ENCODE measurements at places on chromosomes 16 and 17.

DNA sequence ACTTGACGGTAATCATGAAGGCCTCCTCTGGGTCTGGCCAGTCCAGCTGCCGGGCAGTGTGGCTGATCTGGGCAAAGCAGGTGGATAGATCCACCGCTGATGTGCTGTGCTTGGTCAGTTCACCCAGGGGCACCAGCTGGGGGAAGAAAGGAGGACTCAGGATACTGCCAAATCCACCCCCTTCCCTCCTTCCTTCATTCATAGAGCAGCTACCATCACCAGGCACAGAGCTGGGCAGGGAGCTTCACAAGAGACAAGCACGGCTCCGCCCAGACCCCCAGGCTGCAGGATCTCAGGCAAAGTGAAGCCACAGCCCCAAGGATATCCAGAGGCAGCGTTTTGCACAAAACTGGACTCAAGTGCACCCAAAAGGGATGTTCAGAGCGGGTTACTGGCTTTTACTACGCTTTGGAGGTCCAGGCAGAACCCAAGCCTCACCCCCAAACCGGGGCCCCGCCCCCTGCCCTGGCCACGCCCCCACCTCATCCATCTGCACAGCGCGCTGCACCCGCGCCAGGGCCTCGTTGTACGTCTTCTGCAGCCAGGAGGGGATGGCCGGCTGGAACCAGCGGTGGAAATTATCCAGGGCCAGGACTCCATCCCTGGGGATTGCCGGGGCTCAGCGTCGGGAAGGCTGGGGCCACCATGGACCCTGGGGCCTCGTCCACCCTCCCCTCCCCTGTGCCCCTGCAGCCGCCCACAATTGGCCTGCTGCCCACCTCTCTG is 9.1 kb downstream of the UNC13D start:
- DNase-seq: no peak

GRCh38 chr17:28524476-28525424 is 18.6 kb downstream of the FOXN1 start:
- DNase-seq: no peak

GRCh38 chr17:44023545-44024270 is 8.9 kb upstream of the TMEM101 start:
- DNase-seq: no peak

- no peak for DNase-seq
Measured at GRCh38 chr17:10633738-10634379, 23.2 kb downstream of the MYH3 start.

GRCh38 chr16:85853547-85854545 is 45.1 kb upstream of the IRF8 start:
- DNase-seq: no peak

DNA sequence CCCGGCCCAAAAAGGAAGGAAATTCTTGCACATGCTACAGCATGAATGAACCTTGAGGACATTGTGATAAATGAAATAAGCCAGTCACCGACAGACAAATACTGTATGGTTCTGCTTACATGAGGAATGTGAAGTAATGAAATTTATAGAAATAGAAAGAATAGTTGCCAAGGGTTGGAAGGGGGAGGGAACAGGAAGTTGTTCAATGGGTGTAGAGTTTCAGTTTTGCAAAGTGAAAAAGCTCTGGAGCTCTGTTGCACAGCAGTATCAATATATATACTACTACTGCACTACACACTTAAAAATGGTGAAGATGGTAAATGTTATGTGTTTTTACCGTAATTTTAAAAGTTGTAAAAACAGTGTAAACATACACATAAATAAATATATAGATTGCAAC is 43.7 kb downstream of the PKD1L3 start:
- no peak for DNase-seq

DNA sequence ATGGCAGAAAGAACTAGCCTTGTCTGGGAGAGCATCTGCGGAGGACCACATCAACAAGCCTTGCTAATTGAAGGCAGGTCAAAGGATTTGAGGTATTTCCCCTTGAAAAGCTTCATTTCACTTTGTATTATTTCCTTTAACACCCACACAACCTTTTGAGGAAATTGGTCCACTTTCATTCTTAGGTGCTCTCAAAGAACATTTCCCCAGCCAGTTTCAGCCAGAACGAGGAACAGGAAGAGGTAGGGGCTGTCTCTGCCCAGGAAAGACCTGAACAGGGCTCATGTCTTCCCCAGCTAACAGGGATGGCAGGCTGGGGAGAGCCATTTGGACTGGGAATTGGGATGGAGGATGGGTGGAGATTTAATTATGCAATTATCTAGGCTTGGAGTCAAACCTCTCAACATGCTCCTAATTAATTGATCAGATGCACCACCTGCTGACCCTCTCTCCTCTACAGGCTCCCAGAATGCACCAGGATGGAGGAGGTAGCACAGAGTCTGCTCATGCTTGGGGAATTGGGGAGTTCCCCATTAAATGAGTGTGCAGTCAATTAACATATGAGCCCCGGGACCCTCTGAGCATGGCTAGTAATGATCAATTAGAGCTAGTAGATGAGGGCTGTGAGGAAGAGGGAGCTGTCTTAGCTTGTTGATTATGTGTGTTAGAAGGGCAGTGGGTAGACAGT is 84.6 kb downstream of the GP2 start:
- no peak for DNase-seq

- no peak for DNase-seq
Measured at GRCh38 chr16:83118365-83118764, 491.6 kb downstream of the CDH13 start.

DNA sequence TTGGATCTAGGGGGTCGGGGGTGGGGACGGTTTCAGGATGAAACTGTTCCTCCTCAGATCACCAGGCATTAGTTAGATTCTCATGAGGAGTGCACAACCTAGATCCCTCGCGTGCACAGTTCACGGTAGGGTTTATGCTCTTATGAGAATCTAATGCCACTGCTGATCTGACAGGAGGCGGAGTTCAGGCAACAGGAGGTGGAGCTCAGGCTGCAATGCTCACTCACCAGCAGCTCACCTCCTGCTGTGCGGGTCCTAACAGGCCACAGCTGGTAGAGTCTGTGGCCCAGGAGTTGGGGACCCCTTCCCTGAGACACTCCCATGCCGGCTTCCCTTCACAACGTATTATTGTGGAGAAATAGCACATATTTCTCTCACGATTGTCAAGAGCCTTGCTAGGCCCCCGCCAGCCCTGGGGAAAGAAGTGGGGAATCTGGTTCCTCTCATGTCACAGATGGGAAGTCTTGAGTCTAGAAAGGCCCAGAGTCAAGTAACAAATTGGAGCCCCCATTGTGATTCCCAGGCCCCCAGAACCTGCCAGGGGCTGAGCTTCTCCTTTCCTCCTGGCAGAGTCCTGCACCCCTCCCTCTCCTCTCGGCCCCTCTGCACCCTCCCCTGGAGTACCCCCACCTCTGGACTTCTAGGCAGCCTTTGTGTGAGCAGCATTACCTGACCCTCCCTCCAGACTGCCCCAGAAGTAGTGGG is 6.1 kb upstream of the KRT14 start:
- DNase-seq: no peak

- no peak for DNase-seq
Measured at GRCh38 chr17:7282752-7283321, 1.3 kb downstream of the SLC2A4 start.

- DNase-seq: no peak
Measured at GRCh38 chr16:75246504-75247205, 4.8 kb downstream of the BCAR1 start.

DNA sequence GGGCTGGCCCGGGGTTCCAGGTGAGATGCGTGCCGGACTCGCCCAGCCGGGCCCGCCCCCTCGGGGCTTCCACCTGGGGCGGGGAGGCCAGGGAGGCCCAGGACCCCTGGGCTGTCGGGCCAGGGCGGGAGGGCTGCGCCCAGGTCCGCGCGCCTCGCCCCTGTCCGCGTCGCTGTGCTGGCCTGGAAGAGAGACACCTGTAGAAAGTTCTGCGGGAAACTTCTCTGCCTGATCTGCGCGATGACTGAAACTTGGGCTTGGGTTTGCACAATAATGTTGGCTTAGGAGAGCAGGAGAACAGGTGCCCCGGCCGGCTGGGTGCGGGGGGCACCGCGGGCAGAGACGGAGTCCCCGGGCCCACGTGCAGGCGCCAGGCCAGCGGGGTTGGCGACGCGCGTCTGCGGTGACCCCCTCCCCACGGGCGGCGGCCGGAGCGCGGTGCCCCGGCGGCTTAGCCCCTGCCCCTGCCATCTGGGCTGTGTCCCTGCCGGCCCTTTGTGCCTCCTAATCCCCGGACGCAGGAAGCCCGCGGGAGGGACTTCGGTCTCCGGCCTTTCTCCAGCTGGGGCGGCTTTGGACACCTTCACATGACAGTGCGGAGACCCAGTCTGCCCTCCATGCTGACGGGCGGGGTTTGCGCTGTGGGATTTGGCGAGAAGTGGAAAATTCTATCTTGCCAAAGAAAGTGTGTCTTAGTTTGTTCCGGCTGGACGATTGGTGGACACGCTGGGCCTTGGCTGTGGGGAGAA is 483 bp downstream of the LLGL2 start:
- no peak for DNase-seq

GRCh38 chr16:77430360-77430759 is 4.5 kb downstream of the ADAMTS18 start:
- DNase-seq: no peak

GRCh38 chr17:65538675-65539529 is 22.5 kb downstream of the AXIN2 start:
- DNase-seq: no peak

- DNase-seq: no peak
Measured at GRCh38 chr17:48047113-48047740, 932 bp upstream of the NFE2L1 start.

DNA sequence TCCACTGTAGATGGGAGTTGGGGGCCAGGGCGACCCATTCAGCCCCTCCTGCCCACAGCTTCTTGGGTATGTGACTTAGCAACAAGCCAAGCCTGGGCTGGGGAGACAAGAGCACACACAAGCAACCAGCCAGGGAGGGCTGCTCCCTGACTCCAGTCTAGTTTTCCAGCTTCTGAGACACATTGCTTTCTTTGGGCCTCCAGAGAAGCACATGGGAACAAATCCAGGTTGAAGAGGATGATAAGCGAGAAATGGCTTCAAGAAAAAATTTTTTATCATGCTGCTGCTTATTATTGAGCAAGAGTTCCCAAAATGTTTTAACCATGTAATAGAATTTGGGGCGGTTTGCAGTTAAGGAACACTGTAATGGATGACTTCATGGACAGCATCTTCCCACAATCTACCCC is 173.7 kb downstream of the SOX9 start:
- no peak for DNase-seq

DNA sequence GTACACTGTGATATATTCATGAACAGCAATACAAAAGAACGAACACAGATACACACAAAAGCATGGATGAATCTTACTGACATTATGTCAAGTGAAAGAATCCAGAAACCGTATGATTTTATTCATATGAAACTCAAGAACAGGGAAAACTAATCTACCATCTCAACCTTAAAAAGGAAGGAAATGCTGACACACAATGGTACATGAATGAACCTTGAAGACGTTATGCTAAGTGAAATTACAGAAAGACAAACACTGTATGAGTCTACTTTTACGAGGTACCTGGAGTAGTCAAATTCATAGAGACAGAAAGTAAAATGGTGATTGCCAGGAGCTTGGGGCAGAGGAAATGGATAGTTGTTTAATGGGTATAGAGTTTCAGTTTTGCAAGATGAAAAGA is 8.7 kb upstream of the PRKCB start:
- DNase-seq: no peak

GRCh38 chr16:76277460-76278030 is 344 bp downstream of the CNTNAP4 start:
- DNase-seq: no peak

DNA sequence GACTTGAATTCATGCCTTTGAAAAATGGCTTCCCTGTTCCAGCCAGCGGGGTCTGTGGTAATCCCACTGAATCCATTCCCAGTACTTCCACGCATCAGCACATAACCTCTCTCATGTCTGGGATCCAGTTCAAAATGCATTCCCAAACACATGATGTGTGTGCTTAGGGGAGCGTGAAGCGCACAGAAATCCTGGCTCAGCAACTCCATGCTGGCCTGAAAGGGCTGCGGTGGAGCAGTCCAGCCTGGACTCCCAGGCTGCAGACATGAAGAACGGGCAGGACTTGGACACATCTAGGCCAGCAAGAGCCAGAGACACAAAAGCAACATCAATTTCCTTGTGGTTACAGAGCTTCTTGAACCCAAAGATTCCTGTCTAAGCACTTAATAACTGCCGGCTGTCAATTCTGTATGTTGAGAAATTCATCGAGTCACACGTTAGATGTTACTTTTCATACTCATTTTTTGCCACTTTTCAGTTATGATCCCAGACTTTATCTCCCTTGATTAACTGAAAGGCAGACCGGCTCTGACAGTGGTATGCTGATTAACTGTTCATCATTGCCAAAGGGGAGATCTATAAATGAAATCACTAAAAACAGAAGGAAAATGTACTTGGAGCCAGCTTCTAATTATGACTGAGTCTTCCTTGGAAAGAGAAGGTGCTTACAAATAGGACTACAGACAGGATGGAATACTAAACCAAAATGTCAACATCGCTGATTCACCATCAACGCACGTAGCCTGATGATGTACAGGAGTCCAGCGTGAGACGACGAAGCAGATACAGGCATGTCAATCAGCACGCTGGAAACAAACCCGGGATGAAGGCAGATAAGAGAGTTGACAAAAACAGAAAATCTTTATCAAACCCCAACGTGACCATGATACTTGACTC is 23.0 kb downstream of the NSMCE1 start:
- DNase-seq: no peak

DNA sequence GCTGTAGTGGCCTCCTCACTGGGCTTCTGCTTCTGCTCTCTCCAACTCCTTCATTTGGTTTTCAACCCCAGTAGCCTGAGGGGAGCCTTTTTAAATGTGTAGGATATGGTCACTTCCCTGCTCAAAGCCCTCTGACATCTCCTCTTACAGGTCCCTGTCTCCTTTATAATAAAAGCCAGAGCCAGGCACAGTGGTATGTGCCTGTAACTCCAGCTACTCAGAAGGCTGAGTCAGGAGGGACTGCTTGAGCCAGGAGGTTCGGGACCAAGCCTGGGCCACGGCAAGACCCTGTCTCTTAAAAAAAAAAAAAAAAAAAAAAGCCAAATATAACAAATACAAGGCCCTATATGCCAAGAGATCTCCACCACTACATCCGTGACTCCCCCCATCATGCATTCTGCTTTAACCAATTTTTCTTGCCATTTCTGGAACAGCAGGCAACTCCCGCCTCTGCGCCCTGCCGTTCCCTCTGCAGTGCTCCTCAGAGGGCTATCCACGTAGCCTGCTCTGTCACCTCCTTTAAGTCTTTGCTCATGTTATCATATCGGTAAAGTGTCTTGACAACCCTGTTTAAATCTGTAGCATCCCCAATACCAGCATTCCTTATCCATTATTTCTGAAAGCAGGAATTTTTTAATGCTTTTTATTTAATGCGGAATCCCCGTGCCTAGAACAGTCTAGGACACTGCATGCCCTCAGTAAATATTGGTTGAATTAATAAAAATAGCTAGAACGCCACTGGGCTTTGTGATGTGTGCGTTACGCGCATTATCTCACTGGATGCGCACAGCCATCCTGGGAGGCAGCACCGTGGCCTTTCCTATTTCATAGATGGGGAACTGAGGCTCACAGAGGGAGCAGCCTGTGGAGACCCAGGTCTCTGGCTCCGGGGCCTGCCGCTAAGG is 9.5 kb downstream of the ZNF771 start:
- DNase-seq: no peak

GRCh38 chr17:82303944-82304808 is 13.2 kb downstream of the CD7 start:
- DNase-seq: no peak
